NCI-H2171 treated with DMSO at 0.1 percent for 48 hours (cell line): ENCODE measurements at places on chromosomes 2 and 18.

- no peak for DNase-seq
Measured at GRCh38 chr2:109555346-109555900, 58.3 kb downstream of the SEPTIN10 start.

DNA sequence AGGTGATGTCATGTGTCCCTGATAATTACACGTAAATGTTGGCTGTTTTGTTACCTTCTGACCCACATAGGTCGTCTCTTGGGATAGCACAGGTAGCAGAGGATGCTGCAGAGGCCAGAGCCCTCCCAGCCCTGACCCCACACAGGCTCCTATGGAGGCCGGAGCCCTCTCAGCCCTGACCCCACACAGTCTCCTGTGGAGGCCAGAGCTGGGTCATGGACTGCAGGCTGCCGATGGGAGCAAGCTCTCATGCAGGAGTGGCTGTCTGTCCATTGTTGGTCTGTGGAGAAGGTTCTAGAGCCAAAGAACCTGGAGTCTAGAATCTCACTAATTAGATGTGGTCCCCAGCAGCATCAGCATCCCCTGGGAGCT lies 155.5 kb downstream of the LDLRAD4 start:
- no peak for DNase-seq

DNA sequence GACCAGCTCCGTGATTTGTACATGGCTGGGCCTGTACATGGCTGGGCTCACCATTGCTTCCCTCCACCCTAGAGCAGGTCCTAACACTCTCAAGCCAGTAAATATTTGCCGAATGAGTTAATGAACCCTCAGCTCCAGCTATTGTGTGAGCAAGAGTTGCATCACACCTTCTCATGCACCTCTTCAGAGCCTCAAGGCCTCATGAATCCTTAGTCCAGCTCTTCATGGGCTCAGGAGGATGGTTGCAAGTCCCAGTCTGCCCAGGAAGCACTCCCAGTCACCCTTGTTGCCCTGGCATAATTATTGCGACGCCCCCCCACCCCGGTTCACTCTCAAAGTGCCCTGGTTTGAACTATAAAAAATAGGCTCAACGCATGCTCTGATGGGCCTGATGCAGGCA lies 30.1 kb upstream of the GNAL start:
- DNase-seq = no peak

GRCh38 chr2:6443061-6443823 lies 422.5 kb downstream of the CMPK2 start:
- DNase-seq = peak; percentile 99

DNA sequence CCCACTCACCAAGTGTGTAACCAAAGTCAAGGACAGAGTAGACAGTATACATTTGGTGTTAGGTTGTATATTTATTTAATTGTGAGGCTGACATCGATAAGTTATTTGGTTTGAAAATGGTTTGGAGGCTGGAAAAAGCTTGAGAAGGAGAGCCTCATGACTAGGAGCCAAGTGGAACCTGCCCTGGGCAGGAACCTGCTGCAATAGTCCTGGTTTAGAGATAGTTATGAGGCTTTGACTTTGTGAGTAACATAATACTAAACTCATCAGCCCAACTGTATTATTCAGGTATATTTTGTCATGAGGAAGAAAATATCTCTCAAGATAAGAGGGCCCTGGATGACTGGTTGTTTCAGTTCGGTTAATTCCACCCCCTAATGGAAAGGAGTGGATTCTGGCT lies 234.3 kb upstream of the CYRIA start:
- DNase-seq = no peak

DNA sequence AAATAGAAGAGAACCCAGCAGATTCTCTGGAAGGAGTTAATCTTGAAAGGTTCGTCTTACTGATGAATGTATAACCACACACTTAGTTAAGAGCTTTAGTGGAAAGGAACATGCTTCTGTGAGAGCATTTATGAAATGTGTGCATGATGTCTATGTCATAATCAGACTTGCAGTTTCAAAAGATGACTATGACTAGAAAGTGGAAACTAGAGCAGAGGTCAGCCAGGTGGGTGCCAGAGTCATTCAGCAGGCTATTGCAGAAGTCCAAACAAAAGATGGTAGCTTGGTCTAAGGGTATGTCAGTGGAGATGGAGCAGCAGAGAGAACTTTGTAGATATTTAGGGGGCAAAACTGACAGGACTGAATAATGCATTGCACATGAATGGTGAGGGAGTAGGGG lies 825.8 kb downstream of the DCC start:
- DNase-seq = no peak

- DNase-seq = peak; percentile 77
Measured at GRCh38 chr2:231662028-231662810, 46.1 kb upstream of the PTMA start.
